Activated naive CD8-positive, alpha-beta T cell treated with anti-CD3 and anti-CD28 coated beads for 36 hours (primary cell): ENCODE measurements at places on chromosomes 16 and 17.

DNA sequence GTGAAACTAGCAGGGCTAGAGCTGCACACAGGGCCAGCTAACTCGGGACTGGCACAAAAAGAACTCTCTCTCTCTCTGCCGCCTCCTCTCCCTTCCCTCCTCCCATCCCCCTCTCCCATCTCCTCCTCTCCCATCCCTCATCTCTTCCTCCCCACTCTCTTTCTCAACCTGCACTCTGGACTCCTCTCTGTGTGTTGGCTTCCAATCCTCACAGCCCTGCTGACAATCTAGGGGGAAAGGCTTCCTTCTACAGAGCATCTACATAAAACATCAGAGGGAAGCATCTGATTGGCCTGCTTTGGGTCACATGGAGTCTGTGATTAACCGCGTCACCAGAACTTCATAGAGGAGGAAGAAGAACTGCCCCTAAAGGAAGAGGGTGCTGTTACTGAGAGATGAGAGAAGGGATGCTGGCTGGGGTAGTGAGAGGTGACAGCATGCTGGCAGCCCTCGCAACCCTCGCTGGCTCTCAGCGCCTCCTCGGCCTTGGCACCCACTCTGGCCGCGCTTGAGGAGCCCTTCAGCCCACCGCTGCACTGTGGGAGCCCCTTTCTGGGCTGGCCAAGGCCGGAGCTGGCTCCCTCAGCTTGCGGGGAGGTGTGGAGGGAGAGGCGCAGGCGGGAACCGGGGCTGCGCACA is 12.8 kb upstream of the ZFP90 start:
- no peak for DNase-seq
- peaks cover 3% of the 10 kb centered on the region for H3K36me3 ChIP-seq
- peaks cover 4% of the 10 kb centered on the region for H3K27me3 ChIP-seq
- H3K4me1 ChIP-seq = peaks cover 17% of the 10 kb centered on the region
- H3K4me3 ChIP-seq = no peak overlapping the region
- H3K27ac ChIP-seq = no peak overlapping the region

DNA sequence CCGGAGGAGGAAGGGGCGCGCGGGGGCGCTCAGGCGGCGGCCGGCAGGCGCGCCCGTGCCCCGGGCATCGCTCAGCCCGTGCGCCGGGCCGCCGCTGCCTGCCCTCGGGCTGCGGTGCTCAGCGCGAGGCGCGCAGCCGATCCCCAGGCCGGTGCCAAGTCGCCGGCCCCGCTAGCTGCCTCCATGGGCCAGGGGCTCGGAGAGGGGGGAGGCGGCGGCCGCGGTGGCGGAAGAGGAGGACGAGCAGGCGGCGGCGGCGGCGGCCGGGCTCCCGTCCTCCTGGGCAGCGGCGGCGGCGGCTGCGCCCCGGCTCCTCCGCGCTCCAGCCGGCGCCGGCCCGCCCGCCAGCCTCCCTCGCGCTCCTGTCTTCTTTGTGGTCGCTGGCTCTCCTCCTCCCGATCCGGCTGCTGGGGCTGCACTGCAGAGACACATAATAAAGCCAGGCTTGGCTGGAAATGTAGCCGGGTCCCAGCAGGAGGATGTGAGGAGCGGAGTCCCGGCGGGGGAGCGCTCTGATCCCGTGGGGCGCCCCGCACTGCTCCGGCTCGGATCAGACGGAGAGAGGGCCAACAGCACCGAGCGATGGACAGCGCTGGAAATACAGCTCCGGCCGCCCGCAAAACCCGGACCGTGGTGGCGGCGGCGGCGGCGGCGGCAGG is 889 bp upstream of the ZNF423 start:
- H3K36me3 ChIP-seq = no peaks in the 10 kb centered on the region
- peaks cover 7% of the 10 kb centered on the region for H3K4me1 ChIP-seq
- H3K27ac ChIP-seq = no peak overlapping the region
- no peak for DNase-seq
- peak overlapping the region; percentile 57 for H3K4me3 ChIP-seq

DNA sequence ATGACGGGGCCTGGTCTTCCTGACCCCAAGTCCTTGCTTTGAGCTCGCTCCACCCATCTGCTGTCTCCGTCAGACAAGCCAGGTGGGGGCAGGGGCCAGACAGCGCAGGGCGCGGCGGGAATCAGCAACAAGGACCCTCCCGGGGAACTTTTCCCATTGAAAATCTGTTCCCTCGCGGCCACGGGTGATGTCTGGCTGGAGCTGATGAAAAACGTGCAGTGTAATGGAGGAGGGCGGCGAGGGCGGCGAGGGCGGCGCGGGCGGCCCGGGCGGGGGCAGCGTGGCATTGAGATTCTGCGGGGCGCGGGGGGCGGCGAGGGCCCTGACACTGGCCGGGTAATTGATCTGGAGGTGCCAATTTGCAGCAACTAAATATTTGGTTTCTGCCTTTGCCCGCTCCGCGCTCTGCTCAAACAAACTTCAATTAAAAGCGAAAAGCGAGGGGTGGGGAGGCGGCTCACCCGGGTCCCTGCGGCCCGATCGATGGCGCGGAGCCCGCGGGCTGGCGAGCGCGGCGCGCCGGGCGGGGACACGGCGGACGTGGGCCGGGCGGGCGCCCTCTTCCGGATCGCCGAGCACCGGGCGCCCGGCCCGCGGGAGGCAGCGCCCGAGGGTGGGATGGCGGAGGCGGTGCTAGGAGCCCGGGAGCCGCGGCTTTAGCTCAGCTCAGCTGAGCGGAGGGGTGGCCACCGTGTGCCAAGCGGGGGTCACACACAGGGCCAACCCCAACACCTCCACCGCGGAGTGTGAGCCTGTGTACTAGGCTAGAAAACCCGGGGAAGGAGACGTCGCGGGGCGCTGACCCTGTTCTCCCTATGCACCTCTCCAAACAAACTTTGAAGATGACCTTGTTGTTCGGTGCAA is 32.4 kb downstream of the DCAKD start:
- peak overlapping the region; percentile 91 for H3K4me3 ChIP-seq
- H3K36me3 ChIP-seq = peaks cover 2% of the 10 kb centered on the region
- H3K27me3 ChIP-seq = peaks cover 53% of the 10 kb centered on the region
- H3K27ac ChIP-seq = peak overlapping the region; percentile 83
- H3K4me1 ChIP-seq = peaks cover 16% of the 10 kb centered on the region
- DNase-seq = peak; percentile 64

DNA sequence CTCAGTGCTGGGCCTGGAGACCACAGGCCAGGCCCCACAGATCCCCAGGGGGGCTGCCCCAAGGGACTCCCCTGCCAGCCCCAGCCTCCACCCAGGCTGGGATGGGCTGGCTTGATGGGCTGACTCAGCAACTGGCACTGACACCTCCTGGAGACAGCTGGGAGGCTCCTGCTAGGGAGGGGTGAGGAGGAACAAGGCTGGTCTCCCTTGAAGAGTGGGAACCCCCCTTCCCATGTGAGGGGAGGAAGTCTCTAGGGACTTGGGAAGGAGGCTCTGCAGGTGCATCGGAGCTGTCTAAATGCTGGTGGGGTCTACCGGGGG is 10.4 kb downstream of the NHERF1 start:
- no peak for DNase-seq
- H3K27me3 ChIP-seq = no peaks in the 10 kb centered on the region
- peak overlapping the region; percentile 72 for H3K27ac ChIP-seq
- H3K4me1 ChIP-seq = peaks cover 69% of the 10 kb centered on the region

DNA sequence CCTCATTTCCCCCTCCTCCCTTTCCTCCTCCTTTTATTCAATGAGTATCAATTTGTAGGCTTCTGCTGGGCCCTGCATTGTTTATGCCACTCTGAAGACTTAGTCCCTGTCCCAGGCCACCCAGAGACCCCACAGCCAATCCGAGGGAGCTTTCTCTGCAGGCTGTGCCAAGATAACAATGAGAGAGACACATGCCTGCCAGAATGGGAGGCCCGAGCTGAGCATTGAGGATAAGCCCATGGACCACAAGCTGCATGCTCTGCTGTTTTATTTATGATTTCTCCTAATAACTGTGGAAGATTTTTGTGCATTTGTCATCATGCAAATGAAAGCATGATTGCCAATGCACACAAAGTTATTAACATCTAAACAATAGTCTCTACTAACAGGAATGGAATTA is 3.0 kb downstream of the RCVRN start:
- H3K27me3 ChIP-seq = peaks cover 22% of the 10 kb centered on the region
- no peak for DNase-seq
- no peak overlapping the region for H3K4me3 ChIP-seq
- no peak overlapping the region for H3K27ac ChIP-seq

DNA sequence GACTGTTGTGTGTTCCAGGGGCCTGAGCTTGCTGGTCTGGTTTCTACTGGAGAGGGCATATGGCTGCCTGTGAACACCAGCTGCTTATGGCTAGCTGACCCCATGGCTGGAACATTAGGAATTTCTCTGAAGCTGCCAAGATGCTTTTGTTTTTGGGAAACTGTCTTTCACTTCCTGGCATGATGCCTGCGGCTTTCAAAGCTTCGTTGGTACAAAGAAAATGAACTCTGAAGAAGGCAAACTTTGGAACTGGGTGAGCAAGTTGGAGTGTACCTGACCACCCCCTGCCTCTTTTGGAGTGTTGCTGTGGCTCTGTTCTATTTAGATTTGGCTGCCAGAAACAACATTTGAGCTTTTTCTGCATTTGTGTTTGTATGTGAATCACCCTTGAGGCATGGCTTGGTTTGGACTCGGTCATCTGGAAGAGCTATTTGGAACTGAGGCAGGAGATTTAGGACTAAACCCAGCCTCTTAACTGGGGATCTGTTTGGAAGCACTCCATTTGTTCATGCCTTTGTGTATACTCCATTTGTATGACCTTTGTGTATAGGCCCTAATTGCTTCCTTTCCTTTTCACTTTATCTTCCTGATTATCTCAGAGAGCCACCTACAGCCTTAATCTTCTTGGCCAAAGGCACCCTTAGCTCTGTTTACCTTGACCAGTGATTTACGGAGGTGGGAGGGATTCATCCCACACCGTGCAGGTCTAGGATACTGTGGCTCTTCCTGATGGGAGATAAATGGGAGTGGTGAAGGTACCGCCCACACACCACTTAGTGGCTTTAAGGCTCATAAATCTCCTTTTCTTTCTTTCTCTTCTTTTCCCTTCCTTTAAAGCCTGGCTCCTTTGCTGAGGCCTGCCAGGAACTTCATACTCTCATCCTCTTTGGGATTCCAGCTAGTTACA is 7.3 kb upstream of the CPHXL start:
- no peak overlapping the region for H3K27ac ChIP-seq
- H3K4me1 ChIP-seq = no peaks in the 10 kb centered on the region
- H3K36me3 ChIP-seq = no peaks in the 10 kb centered on the region

DNA sequence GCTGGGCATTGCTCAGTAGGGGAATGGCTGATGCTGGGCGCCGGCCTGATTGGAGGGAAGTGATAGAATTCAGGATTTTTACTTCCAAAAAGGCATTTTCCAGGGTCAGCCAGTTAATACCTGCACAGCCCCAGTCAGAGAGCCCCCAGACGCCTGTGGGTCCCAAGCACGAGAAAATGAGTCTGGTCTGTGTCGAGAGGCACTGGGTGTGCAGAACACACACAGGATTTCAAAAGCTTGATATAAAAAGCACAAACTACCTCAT is 164.6 kb upstream of the TNRC6C start:
- H3K27ac ChIP-seq = no peak overlapping the region
- peaks cover under 1% of the 10 kb centered on the region for H3K27me3 ChIP-seq
- H3K4me3 ChIP-seq = no peak overlapping the region
- H3K36me3 ChIP-seq = no peaks in the 10 kb centered on the region
- no peak for DNase-seq

GRCh38 chr16:81181013-81181720 is 57.3 kb upstream of the BCO1 start:
- H3K4me3 ChIP-seq = no peak overlapping the region
- H3K4me1 ChIP-seq = no peaks in the 10 kb centered on the region
- H3K27me3 ChIP-seq = peaks cover 5% of the 10 kb centered on the region
- H3K36me3 ChIP-seq = no peaks in the 10 kb centered on the region

DNA sequence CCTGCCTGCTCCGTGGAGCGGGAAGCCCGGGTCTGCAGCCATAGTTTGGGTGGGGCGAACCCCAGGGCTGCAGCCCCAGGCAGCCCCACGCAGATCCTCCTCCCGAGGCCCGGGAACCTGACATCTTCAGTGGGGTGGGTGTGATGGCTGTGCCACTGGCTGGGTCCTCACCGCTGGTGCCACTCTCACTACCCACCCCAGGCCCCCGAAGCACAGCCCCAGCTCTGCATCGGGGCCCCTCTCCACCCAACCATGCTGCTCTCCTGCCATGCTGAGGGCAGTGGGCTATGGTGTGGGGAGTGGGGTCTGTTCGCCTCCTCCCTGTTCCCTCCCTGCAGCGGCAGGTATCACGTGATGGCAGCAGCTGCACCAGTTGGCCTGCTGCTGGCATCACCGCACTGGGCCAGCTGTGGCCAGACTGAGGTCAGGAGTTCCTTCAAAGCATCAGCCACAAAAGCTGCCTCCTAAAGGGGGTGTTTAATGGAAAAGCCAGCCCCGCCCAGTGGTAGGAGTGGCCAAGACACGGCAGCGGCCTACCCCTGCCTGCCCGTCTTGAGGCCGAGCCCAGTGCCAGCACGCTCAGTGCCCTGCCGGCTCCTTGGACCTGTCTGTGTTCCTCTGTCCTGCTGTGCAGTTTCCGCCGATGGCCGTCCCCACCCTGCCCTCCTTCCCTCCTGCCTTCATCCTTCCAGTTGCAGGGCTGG is 10.8 kb downstream of the KCTD5 start:
- no peak for DNase-seq
- no peaks in the 10 kb centered on the region for H3K4me1 ChIP-seq
- H3K36me3 ChIP-seq = peaks cover 5% of the 10 kb centered on the region

DNA sequence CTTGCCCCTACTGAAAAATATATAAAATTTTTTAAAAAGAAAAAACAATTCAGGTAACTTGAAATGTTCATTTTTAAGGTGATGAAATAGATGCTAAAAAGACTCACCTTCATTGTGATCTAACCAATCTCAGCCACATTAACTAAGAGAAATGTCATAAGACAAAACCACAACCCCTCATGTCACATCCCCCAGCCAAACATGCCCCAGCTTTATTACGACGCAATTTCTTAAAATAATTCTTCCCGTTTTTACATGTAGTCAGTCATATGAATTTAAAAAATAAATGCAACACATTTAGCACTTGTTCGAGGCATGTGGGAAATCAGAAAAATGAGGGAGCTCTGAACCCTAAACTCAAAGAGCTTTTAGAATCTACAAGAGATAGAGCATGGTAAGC is 9.5 kb downstream of the AMFR start:
- no peak for DNase-seq
- H3K36me3 ChIP-seq = peaks cover 8% of the 10 kb centered on the region
- H3K27ac ChIP-seq = no peak overlapping the region
- no peaks in the 10 kb centered on the region for H3K27me3 ChIP-seq
- peaks cover 21% of the 10 kb centered on the region for H3K4me1 ChIP-seq
- no peak overlapping the region for H3K4me3 ChIP-seq

- peak overlapping the region; percentile 84 for H3K4me3 ChIP-seq
- peak overlapping the region; percentile 93 for H3K27ac ChIP-seq
- H3K36me3 ChIP-seq = peaks cover 41% of the 10 kb centered on the region
Observed at GRCh38 chr17:77665833-77666232, 292.7 kb upstream of the TNRC6C start.
